ENCODE measurements at places on chromosomes 2 and 18. TPM values are rescaled to one million over a fixed set of nuclear protein-coding genes. Genes with fewer than 3 reads are reported as not detected.

DNA sequence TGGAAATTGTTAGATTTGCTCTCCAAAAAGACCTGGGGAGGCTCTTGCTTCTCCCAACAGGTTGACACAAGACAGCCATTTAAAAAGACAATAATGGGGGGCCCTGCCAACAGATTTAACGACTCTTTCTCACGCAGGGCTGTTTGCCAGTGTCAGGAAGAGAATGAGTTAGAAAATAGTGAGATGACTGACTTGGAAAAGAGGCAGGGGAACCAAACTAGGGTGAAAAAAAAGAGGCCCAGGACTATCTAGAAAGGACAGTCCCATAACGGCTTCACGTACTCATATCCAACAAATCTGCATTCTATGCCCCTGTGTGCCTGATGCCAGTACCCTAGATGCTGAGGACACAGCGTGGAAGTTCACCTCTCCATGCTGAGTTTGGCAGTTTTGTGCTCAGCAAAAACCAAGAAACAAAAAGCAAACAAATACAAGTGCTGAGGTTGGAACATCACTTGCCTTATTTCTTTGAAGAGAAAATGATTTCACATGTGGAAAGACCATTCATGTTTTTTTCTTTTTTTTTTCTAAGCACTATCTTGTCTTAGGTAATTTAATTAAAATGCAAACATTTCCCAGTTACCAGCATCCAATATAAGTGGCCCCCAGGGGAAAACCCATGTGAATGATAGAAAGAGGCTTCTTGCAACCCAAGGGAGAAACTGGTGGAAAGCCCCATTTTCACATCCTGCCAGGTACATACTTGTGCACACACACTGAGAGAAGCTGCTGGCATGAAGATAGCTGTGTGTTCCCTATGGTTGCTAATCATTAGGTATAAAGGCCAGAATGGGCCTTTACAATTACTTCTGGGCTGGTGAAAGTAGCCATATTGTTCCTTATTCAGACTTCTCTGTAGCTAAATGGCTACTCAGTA lies 10.6 kb upstream of the WIPF1 start:
- no peak for DNase-seq

- no peak for DNase-seq
Measured at GRCh38 chr2:129710670-129711495, 268.6 kb upstream of the RAB6C start.

SULT1C4 gene
- total RNA-seq, result not detected

GRCh38 chr2:239531456-239532241 lies 130.8 kb upstream of the HDAC4 start:
- no peak for DNase-seq

GRCh38 chr18:5894611-5895298 lies 567 bp downstream of the TMEM200C start:
- DNase-seq, result peak; percentile 30

ABCB11 gene
- total RNA-seq, result 0.28 TPM

DNA sequence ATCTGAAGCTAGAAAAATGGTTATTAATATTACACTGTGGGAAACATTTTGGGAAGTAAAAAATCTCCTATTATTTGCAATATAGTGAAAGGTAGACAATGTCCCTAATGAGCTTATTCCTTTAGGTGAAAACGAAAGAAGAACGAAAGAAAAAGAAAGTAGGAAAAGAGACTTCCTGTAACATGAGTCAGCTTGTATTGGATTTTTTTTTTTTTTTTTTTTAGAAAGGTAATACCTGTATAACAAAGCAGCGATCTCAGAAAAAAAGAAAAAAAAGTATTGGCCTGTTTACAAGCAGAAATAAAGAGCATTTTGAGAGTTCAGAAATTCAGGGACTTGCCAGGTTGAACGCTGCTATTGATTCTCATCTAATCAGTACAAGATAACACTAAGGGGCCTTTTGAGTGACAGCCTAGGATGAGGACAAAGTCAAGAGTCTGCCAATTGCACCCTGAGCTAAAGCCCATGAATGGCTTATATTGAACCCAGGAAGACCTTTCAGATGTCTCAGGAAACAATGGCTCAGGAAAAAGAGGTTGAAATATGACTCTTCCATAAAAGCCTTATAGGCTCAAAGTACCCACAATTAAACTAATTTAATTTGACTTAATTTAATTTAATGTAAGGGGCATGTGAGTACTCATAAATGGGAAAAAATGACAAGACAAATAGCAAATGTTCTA lies 615.6 kb upstream of the CDH2 start:
- no peak for DNase-seq

- no peak for DNase-seq
Measured at GRCh38 chr2:169136885-169137534, 67.6 kb downstream of the DHRS9 start.

MATN3 gene
- total RNA-seq, result not detected

DNA sequence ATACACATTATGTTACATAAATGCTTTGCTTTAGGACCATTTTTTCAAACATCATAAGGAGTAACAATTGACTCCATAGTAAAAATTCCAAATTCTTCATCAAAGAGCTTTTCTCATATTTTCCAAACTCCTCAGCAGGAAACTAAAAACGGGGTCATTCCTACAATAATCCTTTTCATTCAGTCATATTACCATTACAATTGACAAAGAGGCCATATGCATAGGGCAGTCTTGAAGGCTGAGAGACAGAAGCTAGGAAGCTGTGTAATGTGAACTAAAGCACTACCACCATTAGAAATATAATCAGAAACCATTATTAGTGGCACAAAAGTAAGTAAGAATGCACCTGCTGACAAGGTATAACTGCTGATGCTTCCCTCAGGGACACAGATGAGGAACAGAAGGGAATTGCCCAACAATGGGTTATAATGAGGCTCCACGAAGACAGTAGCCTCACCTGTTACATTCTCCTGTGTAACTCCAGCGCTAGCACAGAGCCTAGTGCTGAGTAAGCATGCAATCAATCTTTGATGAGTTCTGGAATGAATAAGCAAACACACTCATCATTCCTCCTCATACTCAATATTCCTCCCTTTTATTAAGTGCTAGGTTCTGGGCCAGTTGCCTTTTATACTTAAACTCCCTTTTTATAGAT lies 942.3 kb downstream of the CPS1 start:
- DNase-seq, result no peak

GRCh38 chr2:1248187-1248586 lies 165.1 kb upstream of the TPO start:
- DNase-seq, result no peak

DNA sequence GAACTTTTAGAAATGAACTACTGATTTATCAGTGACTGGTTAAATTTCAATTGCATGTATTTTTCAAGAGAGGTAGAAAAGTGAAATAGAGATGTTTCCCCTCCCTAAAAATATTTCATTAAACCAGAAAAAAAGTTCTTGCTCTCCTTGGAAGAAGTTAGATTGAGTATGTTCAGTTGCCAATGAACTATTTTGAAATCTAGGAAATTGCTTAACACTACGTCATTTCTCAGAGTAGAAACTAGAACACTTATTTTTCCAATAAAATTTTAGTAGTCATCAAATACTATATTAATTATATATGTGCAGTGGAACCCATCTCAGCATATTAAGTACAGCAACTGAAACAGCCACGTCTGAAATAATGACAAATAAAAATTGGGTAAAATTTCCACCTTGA lies 51.8 kb upstream of the STAT1 start:
- no peak for DNase-seq

DNA sequence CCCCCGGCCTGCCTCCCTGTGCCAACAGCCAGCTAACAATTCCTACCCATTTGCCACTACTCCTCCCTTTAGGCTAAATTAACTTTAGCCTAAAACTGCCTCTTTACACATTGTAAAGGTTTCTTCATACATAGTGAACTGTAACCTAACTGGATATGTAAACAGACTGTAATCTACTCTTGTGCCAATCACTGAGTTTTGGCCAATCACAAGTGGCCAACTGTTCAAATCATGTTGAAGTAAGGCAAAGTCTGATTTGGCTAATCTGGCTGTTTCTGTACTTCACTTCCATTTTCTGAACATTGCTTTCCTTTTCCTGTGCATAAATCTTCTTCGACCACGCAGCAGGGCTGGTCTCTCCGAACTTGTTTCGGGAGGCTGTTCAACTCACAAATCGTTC lies 103.6 kb upstream of the LYPD6 start:
- no peak for DNase-seq

- DNase-seq, result no peak
Measured at GRCh38 chr18:37460604-37461003, 105.0 kb downstream of the CELF4 start.

- DNase-seq, result no peak
Measured at GRCh38 chr2:172440795-172441194, 13.4 kb downstream of the ITGA6 start.

AQP12A gene
- not detected for total RNA-seq

DNA sequence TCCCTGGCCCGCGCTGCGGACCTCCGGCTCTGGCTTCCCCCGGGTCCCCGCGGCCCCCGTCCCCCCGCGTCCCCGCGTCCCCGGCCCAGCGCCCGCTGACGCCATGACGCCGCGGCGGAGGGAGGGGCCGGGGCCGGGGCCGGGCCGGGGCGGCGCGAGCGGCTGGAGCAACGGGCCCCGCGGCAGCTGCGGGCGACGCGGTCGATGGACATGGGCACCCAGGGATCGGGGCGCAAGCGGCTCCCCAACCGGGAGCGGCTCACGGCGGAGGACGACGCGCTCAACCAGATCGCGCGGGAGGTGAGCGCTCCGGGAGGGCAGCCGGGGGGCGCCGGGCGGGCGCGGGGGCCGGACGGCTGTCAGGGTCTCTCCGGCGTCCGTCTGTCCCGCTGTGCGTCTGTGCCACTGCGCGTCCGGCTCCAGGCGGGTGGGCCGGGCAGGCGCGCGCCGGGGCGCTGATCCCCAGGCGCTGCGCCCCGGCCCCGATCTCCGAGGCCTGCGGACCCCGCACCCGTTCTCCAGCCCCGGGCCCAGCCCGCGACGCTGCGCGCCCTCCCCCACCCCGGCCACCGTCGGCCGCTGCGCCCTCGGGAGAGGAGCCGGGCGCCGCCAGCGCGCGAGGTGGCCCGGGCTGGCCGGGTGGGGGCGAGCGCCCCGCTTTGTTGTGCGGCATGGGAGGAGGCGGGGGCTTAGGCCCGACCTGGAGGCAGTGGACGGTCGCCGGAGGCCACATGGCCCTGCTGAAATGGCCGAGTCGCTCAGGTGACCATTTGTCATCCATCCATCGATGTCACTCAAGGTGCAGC lies at the start of gene LRRFIP1:
Gene LRRFIP1 (plus strand): TSS at position 147 of the 806 bp plus-strand sequence. CDS start 58 bp downstream, at position 205.
- peak; percentile 45 for DNase-seq

DNA sequence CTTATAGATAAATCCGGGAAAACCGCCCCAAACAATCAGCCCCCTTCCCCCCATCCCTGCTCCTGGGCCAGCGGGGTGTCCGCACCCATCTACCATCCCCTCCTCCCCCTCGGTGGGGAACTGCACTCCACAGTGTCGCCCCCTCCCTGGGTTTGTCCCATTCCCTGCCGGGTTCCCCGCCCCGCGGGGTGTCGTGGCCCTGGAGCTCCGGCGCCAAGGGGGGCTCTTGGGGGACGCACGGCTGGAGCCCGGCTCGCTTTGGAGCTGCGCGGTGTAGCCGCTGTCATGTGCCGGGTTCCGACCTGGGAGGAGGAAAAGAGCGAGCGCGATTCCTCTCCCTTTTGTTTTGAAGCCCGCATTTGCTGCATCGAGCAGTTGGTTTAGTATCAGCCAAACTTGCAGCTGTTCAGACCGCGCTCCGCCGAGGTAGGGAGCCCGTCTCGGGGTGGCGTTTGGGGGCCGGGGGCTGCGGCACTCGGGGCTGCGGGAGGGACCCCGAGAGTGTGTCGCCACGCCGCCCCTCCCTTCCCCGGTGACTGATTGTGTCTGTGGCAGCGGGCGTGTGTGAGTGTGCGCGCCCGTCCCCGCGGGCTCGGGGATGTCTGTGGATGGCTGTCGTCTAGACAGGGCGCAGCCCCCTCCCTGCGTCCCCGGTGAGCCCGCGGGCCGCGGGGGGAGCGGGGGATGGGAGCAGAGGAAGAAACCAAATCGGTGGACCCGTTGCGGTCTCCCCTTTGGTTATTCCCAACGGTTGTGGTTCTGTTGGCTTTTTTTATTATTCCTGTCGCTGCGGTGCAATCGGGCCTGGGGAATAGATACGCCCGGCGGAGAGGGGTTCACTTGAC lies 797 bp downstream of the CTIF start:
- DNase-seq, result peak; percentile 54

DNA sequence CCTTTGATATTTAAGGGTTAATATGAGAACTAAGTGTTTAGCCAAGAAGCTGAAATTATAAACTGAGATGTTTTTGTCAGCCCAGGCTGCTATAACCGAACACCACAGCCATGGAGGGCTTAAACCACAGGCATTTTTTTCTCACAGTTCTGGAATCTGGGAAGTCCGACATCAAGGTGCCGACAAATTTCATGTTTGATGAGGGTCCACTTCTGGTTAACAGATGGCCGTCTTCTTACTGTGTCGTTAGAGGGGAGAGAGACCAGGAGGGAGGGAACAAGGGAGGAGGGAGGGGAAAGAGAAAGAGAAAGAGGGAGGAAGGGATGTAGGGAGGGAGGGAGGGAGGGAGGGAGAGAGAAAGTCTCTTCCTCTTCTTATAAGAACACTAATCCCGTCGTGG lies 6.5 kb upstream of the CNDP2 start:
- DNase-seq, result no peak

DNA sequence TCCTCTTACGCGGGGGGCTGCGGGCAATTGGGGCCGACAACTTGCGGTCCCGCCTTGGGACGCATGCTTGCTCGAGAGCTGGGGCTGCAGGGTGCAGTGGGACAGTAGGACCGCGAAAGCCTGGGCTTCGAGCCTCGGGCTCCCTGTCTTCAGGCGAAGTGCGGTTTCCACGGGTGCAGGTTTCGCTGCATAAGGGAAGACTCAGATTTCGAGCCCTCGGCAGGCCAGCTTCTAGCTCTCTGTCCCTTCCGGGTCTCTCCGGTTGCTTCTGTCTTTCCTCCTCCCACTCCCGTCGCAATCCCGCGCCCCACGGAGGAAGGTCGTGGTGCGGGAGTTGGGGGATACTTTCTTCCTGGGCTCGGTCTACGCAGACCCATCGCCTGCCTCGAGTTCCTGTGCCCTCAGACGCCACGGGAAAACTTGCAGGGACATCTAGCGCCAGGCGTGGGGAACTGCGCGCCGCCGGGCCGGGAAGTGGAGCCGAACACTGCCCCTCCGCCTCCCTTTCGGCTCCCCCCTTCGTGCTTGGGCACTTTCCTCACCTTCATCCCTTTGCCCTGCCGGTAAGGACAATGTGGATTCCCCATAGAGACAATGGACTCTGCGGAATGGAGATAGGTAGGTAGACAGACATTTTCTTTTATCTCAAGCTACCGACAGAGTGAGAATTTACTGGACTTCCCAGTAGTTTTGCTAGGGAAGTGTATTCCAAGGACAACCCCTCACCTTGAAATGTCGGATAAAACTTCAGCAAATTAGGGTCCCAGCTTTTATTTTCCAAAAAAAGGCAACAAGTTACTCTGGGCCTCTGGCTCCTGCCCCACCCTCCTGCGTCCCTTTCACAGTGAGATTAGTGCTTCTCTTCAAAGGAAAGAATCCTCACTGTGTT lies 4.2 kb upstream of the HOXD13 start:
- no peak for DNase-seq

DNA sequence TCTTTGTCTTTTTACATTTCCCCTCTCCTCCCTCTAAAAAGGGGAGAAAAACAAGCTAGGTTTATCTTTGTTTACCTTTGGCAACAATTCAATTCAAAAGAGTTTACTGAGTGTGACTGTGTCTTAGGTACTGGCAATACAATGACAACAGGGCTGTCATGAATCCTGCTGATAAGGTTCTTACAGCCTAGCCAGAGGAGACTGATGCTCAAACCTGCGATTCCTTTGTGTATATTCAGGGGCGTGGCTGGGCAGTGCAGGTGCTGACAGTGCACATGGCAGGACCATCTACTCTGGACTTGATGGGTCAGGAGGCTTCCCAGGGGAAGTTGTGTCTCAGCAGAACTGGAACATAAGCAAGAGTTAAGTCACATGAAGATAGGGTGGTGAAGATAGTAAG lies 23.2 kb upstream of the TTN start:
- no peak for DNase-seq
